ENCODE measurements at places on chromosomes 5 and 9.

- no peak for DNase-seq
Observed at GRCh38 chr9:31950756-31951155, 433.7 kb upstream of the ACO1 start.

- no peak for DNase-seq
Observed at GRCh38 chr5:150506571-150507473, 1.1 kb upstream of the NDST1 start.

DNA sequence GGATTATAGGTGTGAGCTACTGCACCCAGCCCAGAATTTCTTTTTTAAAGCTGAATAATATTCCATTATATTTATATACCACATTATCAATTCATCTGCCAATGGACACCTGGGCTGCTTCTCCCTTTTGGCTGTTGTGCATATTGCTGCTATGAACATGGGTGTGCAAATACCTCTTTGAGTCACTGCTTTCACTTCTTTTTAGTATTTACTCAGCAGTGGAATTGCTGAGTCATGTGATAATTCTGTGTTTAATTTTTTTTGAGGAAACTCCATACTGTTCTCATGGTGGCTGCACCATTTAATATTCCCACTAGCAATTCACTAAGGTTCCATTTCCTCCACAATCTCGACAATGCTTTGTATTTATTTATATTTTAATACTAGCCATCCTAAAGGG is 36.1 kb upstream of the KIF4B start:
- no peak for DNase-seq

GRCh38 chr5:159956074-159956473 is 39.8 kb downstream of the ADRA1B start:
- DNase-seq: no peak

DNA sequence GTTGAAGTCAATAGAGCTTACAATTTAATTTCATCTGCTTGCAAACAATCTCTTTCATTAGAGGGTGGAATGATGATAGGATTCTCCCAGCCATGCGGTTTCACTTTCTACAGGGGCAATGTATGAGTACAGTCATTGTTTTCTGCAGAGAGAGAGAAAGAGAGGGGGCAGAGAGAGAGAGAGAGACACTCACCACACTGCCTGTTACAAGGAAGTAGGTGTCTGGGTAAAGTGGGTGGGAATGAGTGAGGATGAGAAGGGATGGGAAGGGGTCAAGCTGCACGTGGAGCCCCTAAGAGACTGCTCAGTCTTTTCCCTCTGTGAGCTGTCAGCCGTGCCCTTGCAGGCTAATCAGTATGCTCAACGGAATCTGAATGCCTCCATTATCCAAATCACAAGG is 454.3 kb downstream of the KDM4C start:
- DNase-seq: no peak

- DNase-seq: no peak
Observed at GRCh38 chr9:85112391-85112790, 442.9 kb downstream of the NTRK2 start.

DNA sequence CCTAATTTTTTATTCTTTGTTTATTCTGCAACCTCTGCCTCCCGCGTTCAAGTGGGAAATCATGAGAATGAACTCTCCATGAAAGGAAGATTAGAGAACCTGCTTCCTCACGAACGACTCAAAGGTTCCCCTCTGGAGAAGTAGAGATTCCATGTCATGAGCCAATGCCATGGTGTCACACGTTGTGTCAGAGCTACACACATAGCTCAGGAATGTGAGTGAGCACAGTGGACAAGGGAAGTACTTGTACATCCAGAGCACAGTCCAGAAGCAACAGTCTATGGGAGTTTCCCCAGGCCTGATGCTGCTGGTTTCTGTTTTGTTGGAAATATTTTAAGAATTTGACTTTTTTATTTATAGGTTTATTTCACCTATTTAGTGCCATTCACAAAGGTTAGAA is 26.8 kb upstream of the PPP2CA start:
- DNase-seq: no peak

GRCh38 chr9:124258607-124259157 is 933 bp downstream of the NEK6 start:
- no peak for DNase-seq

- no peak for DNase-seq
Observed at GRCh38 chr5:180817893-180818674, 15.5 kb upstream of the MGAT1 start.

DNA sequence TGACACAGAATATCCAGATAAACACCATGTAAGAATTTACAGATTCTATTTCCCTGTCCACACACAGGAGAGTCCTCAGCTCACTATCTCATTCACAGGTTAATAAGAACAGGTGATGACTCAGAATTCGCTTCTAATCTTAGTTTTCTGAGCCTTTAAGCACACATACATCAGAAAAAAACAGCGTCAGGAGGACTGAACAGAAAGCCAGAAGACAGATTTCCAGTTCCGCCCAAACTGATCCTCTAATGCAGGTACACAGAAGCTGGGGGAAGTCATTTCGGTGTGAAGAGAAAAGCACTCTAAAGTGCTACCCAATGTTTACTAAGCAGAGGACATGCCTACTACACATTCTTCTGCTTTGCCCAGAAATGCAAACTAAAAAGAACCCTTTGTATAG is 1.6 kb downstream of the CEMIP2 start:
- no peak for DNase-seq

DNA sequence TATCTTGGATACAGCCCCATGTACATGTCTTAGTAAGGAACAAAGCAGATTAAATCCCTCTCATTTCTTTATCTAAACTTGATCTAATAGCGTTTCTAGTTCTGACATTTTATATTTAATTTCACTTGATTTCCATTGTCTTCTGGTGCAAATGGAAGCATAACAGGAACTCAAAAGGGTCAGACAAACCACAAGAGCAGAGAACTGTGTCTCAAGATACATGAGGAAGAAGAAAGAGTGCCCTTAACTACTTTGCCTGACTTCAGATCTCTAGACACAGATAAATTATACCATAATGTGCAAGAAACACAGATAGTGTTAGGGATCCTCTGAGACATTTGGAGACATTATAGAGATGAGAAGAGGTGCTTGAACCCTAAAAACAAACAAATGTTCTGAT is 20.7 kb upstream of the STX17 start:
- no peak for DNase-seq

DNA sequence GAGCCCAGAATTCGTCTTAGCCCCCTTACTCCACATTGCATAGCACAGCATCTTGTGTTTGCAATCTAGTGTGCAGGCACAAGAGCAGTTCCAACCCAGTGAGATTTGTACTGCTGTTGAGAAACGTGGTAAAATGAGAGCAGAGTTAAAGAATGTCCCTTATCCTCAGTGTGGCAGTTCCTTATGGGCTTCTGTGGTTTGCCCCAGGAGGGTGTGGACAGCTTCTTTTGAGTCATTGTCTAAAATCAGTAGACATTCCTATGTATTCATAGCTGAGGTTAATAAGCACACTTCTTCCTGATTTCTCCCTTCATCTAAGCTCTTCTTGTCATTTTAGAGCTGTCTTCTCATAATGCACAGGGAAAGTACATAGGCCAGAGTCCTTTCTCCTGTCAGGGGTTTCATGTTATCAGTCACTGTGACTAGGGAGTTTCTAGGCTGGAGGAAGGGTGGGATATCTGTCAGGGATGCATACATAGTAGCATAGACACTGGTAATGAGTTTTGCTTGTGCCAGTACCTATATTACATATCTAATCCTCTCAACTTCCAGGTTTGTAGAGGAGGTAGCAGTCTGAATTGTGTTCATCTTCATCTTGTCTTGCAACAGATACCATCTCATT is 2.0 kb upstream of the CAVIN4 start:
- no peak for DNase-seq

- peak; percentile 58 for DNase-seq
Observed at GRCh38 chr5:134070725-134071613, 43.5 kb upstream of the TCF7 start.

DNA sequence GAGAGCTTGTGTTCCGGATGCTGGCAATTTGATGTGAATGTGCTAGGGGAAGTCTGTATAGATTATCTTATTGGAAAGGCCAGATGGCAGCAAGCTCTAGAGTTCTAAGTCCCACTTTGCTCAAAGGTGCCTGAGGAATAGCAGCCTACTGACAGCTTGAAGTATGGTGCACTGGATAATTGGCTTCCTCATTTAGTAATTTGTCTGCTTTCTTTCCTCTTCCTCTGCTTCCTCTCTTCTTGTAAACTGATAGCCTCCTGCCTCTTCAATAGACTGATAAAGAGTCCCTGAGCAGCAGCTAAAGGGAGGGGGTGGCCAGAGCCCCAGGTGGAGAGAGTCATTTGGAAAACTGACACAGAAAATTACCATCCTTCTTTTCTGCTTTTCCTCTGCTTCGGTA is 177.3 kb downstream of the FGF1 start:
- DNase-seq: no peak

DNA sequence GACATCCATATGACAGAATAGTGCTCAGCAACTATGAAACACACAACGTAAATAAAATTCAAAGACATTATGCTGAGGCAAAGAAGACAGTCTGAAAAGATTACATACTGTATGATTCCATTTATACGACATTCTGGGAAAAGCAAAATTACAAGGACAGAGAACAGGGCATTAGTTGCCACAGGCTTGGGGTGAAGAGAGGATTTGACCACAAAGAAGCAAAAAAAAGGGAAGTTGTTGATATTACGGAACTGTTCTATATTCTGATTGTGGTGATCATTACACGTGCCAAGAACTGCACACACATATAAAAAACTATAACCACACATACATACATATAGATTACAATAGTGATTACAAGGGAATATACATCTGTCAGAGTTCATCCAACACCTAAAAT is 24.1 kb downstream of the CDK5RAP2 start:
- DNase-seq: no peak

All from activated naive CD4-positive, alpha-beta T cell treated with anti-CD3 and anti-CD28 coated beads, Interleukin-2, amount 50 U/mL, for 16 hours (primary cell).